ENCODE measurements at places on chromosomes 16 and 17.

DNA sequence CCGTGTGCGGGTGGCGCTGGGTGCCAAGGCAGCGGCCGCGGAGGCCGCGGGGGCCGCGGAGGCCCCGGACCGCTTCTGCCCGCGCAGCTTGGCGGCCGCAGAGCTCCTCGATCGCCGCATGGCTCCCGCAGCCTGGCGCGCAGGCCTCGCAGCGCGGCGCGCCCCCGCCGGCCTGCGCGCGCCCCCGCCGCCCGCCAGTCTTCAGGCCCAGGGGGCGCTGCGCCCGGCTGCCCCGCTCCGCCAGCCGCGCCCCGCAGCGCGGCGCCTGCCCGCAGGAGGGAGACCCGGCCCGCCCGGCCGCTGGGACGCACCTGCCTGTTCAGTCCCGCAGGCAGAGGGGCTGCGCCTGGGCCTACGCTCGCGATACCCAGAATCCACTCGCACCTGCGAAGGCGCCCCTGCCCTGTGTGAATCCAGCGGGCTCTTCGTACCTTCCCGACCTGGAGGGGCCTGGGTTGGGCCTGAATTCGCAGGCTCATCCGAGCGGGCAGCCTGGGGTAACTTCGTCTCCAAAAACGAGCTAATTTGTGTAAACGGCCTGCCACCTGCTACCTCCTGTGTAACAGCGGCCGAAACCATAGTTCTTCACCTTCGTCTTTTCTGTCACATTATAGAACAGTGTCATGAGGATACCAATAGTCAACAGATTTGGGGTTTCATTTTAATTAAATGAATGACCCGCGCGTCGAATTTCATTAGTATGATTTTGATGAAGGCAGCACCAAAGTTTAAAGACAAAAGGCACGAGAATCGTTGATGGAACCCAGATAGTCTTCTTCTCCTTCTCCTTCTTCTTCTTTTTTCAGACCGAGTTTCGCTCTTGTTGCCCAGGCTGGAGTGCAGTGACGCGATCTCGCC lies at the start of gene CENPV:
TSS of gene CENPV (minus strand) at position 153 of the 858 bp plus-strand sequence. CDS start at position 120, 33 bp downstream.
- DNase-seq: peak; percentile 76

DNA sequence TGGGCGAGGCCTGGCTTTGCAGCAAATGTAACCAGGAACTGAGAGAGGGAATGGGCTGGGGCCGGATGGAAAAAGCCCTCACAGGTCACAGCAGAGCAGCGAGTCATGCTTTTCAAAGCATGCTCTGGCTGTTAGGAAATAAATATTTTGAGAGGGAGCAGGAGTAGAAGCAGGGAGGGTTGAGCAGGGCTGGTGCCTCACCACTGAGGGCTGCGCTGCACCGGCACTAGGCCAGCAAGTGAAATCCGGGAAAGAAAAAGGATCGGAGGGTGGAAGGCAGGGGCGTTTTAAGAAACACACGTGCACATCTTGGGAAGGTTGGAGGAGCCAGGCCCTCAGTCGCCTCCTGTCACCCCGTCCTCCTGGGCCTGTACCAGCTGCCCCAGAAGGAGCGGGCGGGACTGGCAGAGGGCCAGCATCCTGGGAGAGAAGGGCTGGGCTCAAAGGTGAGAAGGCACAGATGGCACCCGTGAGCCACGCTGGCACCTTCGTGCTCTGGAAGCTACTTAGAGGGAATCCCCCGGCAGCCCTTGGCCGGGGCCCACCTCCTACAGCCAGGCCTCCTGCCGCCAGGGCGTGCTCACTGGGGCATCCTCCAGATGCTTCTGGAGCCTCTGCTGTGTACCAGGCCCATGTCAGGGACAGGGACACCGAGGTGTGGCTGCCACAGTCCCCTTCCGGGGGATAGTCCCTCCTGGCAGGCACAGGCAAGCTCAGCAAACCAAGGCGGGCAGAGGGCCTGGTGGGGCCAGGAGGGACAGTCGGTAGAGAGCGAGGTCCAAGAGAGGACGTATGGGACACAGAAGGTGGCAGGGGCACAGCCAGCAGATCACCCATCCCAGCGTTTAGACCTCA lies 71.5 kb upstream of the PLCG2 start:
- no peak for DNase-seq

DNA sequence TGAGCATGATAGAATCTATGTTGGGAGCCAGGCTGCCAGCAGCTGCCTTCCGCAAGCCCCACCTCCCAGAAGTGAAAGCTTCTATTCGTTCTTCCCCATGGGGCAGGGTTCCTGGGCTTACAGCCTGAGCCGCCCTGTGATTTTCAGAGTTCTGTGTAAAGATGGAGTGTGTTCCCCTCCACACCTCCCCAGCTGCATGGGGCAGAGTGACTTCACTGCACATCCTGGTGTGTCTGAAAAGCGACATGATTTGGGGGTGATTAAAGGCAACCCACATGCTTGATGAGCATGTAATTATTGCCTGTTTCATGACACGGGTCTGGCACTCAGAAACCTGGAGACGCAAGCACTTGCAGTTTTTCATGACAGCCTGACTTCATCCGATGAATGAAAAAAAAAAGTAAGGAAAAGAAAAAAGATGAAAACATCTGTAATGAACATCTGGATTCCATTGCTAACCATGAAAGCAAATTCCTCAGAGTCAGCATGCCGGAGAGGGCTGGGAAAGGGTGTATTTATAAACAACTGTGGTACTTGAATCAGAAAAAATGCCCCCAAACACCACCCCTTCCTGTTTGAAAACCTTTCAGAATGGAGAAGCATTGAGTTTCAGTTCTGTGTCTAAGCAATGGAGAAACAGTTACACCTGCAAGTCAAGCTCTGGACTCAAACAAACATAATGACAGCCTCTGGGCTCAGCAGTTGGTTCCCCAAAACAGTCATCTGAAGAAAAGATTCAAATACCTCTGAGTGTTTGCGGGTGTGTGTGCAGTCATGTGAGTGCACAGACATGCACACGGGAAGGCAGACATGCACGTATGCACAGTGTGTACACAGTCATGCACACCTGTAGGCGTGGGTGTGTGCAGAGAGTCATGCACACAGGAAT lies 266.0 kb downstream of the ENGASE start:
- no peak for DNase-seq

GRCh38 chr16:11010575-11011221 lies 66.3 kb downstream of the CLEC16A start:
- no peak for DNase-seq

GRCh38 chr16:84054916-84055315 lies 12.3 kb upstream of the SLC38A8 start:
- no peak for DNase-seq

DNA sequence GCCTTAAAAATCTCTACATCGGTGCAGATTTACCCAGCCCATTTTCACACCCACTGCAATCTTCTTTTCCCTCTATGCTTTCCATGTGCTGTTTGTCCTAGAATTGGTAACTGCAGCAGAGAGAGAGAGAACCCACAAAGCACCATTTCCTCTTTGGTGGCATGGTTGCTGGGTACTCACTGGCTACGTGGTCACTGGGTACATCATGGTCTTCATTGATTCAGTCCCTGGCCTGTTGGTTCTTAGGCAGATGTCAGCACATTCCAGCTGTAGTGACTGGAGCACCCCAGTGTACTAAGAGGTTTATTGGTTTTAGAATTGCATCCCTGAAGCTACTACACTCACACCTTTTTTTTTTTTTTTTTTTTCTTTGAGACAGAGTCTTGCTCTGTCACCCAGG lies 156.1 kb upstream of the CACNG5 start:
- no peak for DNase-seq

DNA sequence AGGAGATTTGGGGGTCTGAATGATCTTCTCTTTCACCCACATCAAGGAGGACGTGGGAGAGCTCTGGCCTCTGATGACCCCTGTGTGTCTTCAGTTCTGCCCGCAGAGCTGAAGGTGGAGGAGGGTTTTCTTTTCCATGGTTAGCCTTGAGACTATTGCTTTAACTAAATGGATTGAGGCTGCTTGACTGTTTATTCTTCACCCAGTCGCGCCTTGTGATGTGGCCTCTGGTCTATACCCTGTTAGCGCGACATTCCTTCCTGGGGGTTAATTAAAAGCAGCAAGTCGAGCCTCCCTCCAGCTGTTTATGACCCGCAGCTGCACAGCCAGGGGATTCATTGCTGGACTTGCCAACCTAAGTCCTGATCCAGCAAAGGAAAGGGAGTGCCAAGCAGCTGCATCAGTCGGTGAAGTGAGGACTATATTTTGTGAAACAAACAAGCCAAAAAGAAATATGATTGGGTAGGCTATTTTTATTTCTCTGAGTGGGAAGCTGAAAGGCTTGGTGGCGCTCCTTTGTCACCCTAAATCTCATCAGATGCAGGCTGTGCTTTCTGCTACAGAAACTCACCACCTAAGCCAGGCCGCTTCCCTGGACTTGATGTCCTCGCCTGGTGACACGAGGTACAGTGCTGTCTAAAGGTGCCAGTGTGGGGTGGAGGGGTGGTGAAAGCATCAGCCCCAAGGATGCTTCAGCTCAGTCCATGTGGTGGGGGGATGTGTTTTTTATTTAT lies 11.0 kb upstream of the SEC14L1 start:
- no peak for DNase-seq

- DNase-seq: no peak
These were observed 121.0 kb upstream of the IRX3 start for GRCh38 chr16:54407596-54407995.

DNA sequence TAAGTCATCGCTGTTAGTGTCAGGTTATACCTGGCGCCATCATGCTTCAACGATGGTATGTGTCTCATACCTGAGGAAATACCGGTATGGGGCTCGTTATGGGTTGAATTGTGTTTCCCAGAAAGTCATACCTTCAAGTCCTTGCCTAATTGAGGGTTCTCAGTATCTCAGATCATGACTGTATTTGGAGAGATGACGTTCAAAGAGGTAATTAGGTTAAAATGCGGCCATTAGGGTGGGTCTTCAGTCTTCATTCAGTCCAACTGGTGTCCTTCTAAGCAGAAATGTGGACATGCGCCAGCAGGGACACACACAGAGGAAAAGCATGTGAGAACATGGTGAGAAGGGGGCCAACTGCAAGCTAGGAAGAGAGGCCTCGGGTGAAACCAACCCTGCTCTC lies 37.5 kb upstream of the XYLT1 start:
- DNase-seq: no peak

DNA sequence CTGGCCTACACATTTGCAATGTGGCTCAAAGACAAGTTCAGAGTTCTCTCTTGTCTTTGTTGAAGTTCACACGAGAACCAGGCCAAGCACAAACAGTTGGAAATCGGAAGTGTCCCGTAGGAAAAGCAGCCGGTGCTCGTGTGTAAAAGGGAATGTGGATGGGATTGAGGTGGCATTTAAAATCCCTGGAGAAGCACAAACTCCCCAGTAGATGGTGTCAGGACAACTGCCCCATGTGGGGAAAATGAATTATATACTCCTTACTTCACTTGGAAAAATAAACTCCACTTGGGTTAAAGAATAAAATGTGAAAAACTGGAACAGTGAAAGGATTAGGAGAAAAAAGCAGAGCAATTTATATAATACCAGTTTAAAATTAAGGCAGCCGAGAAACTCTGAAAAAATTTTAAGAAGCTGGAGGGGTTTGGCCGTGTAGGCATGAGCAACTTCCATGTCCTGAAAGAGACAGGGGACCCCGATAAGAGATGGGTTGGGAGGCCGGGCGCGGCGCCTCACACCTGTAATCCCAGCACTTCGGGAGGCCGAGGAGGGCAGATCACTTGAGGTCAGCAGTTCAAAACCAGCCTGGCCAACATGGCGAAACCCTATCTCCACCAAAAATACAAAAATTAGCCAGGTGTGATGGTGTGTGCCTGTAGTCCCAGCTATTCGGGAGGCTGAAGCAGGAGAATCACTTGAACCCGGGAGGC lies 28.1 kb downstream of the CBFA2T3 start:
- DNase-seq: no peak

- DNase-seq: no peak
These were observed 419.5 kb upstream of the PSMD7 start for GRCh38 chr16:73877150-73877549.

DNA sequence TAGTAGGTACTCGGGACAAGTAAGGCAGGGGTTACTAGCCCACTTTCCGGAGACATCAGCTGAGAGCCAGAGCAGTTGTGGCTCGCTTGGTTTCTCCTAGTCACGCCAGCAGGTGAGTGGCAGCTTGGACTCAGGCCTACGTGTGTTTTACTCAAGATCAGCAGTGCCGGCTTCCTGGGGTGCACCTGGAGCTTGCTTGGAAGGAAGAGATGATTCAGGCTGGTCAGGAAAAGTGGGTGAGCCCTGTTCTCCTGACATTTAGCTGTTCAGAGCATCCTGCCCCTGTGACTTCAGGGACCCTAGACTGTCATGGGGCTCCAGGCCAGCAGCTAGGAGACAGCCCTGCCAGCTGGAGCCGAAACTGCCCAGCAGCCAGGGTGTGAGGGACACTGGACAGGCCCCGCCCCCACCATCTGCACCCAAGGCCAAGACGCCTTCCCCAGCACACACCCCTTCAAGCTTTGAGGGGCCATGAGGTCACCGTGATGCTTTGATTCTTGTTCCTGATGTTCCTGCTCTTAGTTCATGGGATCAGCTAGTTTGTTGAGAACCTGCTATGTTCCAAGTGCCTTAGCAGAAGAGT lies 238.0 kb upstream of the CIBAR2 start:
- no peak for DNase-seq

- no peak for DNase-seq
These were observed 8.2 kb downstream of the TUFM start for GRCh38 chr16:28837672-28838557.

- peak; percentile 32 for DNase-seq
These were observed 29.9 kb downstream of the YPEL2 start for GRCh38 chr17:59361386-59361785.

- no peak for DNase-seq
These were observed 88.4 kb upstream of the ATF7IP2 start for GRCh38 chr16:10297341-10298006.

DNA sequence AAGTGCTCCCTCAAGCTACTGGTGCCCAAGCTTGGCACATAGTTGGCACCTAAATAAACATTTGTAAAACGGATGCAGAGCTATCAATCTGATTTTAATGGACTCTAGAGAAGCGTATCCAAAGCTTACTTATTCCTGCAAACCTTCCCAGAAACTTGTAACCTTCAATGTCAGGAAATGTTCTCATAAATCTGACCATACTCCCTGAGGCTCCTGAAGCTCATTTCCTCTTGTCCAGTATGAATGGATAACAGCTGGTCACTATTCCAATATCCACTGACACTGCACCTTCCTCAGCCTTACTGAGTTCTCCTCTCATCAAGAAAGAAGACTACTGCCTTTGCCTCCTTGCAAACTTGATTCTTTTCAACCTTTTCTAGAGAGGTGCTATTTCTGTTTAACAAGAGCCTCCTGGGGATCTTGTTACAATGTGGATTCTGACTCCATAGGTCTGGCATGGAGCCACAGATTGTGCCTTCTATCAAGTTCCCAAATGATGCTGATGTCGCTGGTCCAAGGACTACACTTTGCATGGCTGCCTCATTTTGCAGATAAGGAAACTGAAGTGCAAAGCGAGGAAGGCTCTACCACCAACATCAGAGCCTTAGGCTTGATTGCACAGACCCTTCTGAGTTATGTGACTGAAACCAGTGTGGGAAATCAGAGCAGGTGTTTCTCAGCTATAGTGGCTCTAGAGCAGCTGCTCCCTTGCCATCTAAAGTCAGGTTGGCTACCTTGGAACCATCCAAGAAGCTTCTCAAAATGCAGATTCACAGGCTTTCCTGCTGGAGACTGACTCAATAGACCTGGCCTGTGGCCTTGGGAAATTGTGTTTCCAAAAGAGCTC lies 377.8 kb downstream of the SOX9 start:
- DNase-seq: no peak

GRCh38 chr16:75385507-75386152 lies 47.7 kb downstream of the CFDP1 start:
- DNase-seq: no peak

Data from activated T-cell treated with anti-CD3 and anti-CD28 coated beads, Interleukin-2, amount 50 U/mL, for 72 hours (primary cell).